NCI-H187 (cell line): ENCODE measurements at places on chromosomes 1 and 21.

DNA sequence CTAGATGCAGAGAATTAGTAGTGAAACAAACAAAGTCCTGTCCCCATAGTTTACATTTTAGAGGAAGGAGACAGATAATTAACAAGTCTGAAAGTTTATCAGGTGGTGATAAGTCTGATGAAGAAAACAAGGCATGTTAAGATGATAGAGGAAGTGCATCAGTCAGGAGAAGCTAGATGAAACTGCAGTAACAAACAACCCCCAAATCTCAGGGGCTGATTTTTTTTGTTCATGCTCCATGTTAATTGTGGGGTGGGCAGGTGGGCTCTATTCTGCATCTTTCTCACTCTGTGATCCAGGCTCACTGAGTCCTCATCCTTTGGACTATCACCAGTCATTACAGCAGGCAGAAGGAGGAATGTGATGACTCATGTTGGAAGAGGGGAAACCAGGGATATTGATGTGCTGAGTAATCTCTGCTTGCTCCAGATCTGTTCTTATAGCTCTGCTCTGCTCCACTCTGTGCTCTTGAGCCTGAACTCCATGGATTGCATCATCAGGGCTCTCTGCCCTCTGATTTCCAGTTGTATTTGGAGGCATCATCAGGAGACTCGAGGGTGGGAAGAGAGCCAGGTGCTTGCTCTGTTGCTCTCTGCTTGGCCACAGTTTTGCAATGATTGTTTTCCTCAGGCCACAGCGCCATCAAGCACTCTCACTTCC, 166.9 kb downstream of the IER5 start:
- no peak for DNase-seq

DNA sequence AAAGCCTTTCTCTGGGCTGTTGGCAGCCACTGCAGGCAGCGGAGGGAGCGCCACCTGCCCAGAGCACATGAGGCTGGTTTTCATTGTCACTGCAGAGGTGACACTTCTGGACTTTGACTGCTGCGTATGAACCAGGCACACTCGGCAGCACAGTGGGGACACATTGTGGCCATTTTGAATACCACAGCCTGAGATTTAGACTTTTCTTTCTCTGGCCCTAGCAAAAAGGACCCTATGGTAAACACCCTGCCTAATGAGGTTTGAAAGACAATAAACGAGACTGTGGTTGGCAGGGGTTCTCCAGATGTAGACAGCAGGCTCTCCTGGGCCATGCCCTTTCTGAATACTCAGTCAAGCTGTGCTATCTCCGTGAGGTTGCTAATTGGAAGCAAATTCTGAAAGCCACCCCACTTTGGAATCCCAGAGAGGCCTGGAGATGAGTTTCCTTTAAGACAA, 12.0 kb upstream of the KCNE2 start:
- DNase-seq, result peak; percentile 49

GRCh38 chr21:18722193-18722592, 318.6 kb upstream of the TMPRSS15 start:
- DNase-seq, result no peak

GRCh38 chr1:67294836-67295617, 12.6 kb upstream of the IL12RB2 start:
- no peak for DNase-seq

- DNase-seq, result no peak
Measured at GRCh38 chr1:89733748-89734147, 87.1 kb upstream of the LRRC8D start.

- peak; percentile 24 for DNase-seq
Measured at GRCh38 chr1:170657275-170657853, 6.6 kb upstream of the PRRX1 start.

DNA sequence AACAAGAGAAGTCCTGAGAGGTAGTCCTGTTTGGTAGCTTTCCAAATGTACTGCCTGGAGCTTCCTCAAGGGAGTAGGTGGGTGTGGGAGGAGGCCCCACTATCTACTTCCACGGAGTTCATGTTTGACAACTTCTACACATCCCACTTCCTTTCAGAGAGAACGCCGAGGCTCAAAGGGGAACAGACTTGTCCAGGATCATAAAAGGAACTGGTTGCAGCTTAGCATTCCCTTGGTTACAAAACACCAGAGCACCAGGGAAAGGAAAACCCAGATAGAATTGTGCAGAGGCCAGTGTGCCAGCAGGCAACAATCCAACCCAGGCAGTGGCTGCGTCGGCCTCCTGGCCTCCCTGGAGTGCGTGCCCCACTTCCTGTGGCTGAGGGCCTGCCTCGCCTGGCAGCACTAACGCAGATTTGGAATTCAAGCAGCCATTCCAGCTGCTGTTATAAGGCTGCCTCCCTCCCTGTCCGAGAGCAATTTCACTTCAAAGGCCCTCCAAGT, 4.2 kb upstream of the RAP1GAP start:
- no peak for DNase-seq

GRCh38 chr1:14514739-14515138, 83.7 kb upstream of the KAZN start:
- DNase-seq, result no peak

GRCh38 chr1:25369241-25369640, 31.1 kb downstream of the TMEM50A start:
- no peak for DNase-seq

- no peak for DNase-seq
Measured at GRCh38 chr21:46507562-46507961, 48.9 kb downstream of the DIP2A start.

- DNase-seq, result no peak
Measured at GRCh38 chr1:65084066-65084465, 63.9 kb upstream of the AK4 start.

- DNase-seq, result no peak
Measured at GRCh38 chr1:170388489-170388888, 143.5 kb upstream of the GORAB start.

DNA sequence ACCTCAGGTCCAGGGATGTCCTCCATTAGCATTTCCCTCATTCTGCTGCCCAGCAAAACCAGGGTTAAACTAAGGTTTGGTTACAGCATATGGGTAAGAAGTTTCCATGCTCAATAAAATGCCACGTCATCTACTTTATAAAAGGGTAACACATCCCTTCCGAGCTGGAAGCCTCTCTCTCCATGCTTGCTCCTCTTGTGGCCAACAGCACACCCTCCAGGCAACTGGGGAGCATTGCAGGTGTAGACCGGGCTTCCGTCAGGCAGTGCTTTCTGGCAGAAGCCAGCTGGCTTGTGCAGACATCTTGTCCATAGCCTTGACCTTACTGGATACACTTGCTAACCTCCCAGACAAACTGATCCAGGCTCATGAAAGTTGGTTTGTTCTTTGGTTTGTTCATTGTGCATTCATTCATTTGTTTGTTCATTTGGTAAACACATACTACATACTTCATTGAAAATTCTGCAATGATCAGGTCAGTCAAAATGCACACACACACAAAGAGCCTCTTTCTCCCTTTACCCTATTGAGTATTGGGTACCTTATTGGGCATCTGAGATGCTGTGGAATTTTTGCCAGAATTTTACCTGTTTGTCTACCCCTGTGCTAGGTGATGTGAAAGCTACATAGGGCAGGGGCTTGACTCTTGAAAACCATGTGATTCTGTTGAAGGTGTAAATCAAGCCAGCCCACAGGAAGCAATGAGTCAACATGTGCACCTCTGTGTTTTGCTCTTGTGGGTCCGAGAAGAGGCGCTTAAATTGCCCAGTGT, 422.8 kb downstream of the CAMTA1 start:
- DNase-seq, result peak; percentile 16

GRCh38 chr1:117897551-117897950, 31.9 kb downstream of the GDAP2 start:
- DNase-seq, result no peak

DNA sequence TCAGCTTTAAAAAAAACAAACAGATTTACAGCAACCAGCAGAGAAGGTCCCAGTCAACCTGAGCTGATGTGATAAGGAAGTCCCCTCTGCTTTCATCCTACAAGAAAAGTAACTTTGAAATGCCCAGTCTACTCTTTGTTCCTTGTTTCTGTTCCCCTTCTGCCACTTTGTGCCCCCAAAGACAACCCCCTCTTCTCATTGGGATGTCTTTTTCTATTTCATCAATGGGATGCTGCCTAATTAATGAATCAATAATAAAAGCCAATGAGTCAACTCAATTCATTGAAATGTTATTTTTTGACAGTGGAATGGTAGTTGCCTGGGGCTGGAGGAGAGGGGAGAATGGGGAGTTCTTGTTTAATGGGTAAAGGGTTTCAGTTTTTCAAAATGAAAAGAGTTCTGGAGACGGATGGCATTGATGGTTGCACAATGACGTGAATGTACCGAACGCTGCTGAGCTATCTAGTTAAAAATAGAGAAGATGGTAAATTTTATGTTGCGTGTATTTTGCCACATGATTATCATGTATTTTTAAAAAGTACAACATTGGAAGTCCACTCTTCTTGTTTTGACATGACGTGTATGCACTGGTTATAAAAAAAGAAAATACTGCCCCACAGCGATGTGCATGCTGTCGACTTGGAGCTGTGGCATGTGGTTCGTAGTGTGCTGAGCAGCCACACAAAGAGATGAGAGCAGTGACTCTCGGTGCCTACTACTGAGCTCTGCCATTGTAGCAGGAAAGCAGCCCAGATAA, 22.4 kb upstream of the PADI2 start:
- no peak for DNase-seq

DNA sequence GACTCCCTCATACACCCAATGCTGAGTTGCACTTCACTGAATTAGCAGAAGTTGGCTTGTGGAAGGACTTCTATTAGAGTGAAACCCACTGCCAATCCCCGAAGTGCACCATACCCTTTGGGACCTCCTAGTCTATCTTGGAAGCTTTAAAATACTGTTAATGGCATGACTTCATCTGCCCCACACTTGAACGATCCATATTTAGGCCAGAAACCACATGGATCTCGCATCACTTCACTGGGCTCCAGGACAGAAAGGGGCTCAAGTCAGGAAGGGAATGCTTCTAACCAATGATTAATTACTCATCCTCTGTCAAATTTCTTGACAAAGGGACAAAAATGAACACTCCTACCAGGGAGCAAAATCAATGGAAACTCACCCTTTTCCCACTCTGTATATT, 69.1 kb downstream of the BCAR3 start:
- DNase-seq, result no peak
